ENCODE measurements at places on chromosomes 1 and 21. TPM values are rescaled to one million over a fixed set of nuclear protein-coding genes. Genes with fewer than 3 reads are reported as not detected.

DNA sequence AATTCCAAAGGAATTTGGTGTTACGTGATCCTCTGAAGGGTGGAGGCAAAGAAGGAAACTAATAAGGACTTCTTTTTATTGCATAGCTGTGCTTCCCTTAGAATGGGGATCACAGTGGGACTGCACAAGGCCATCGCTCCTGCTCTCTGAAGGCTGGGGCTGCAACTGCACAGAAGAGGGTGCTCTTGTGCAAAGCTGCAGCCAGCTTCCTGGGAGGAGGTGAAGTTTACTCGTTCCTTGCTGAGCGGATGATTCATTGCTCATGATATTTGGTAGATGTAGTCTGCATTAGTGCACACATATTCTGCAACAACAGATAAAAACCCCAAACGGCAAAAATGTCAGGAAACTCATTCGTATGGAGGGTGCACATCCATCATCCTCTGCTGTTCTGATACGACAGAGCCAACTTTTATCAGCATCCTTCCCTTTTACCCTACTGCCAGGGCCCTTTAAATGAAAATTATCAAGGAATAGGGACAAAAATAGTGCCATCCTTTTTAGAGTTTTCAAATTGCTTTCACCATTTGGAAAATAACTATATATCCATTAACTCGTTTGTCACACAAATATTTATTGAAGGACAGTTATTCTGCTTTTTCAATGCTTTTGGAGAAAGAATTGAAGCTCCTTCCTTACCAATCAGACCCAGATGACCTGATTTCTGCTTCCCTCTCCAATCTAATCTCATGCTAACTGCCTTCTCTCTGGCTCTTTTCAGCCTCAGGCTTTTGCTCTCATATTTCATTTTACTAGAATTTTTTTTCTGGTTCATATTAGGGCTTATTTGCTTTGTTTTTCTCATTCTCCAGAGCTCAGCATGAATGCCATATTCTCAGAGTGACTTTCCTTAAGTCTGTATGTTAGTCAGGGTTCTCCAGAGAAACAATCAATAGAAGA, 263.6 kb downstream of the DUSP10 start:
- peak; percentile 58 for DNase-seq

DNA sequence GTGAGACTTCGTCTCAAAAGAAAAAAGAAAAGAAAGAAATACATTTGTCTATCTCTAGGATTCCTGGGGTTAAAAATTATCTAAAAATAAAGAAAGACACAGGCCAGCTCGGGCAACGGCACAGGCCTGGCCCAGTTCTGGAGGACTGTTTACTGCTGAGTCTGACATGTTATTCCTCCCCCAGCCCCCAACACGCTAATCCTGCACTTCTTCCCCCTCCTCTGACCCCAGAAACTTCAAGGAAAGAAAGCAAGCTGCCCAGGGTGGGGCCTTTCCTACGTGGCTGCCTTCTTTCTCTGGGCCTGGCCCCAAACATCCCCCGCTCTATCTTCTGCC, 40.0 kb downstream of the ACOT7 start:
- DNase-seq, result no peak

GRCh38 chr1:21216835-21217811, 40.4 kb upstream of the EIF4G3 start:
- DNase-seq, result peak; percentile 57

- no peak for DNase-seq
These were observed 16.5 kb upstream of the EDN2 start for GRCh38 chr1:41500781-41501518.

The C1orf94 gene
- total RNA-seq, result not detected

DNA sequence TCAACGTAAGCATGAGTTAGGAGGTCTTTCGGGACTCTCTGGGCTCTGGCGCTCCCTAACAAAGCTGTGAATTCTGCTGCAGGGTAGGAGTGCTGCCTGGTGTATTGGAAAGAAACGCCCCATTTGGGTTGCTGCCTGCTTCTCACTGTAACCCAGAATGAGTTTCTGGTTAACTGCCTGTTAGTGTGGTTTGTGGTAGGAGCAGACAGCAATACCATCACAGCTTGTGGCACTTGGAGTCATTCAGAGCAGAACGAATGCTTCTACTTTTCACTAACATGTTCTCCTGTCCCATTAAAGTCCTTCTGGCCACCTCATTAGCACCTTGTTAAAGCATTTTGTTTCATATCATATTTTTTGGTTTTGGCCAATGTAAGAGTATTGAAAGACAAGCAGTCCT, 18.1 kb downstream of the MAP3K7CL start:
- DNase-seq, result no peak

GRCh38 chr1:156700736-156701531, 4.4 kb downstream of the CRABP2 start:
- no peak for DNase-seq

The ATP6V1G3 gene
- not detected for total RNA-seq

DNA sequence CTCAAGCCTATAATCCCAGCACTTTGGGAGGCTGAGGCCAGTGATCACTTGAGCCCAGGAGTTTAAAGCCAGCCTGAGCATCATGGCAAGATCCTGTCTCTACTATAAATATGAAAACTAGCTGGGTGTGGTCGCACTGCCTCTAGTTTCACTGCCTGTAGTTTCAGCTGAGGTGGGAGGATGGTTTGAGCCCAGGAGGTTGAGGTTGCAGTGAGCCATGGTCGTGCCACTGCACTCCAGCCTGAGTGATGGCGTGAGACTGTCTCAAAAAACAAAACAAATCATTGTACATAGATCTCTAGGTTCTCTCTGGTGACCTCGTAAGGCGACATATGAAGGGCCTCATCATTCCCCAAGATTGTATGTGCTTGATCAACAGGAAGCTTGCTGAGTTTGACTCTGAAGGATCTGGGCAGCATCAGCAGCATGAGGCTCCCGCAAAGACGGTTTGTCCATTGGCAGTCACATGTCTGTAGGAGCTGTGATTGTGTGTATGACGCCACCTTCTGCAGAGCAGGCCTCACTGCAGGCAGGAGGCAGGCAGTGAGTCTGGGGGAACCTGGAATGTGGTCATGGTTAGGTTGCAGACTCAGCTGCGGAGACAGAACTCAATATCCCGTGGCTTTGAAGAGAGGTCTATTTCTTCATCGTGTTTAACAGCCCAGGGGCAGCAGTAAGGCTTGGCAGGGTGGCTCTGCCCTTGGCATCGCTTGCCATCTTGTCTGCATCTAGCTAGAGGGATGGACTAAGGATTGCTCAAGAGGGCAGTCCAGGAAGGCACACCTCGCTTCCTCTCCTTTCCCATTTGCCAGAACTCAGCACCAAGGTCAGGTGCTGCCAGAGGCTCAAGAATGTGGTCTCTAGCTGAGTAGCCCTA, 14.0 kb downstream of the ATP5PO start:
- no peak for DNase-seq
